SK-MEL-5 (cell line): ENCODE measurements at places on chromosomes 11 and 22. TPM values are rescaled to one million over a fixed set of nuclear protein-coding genes. Genes with fewer than 3 reads are reported as not detected.

GAL gene
- total RNA-seq: 0.29 TPM in 1 of 2 replicates, not detected in the other

- DNase-seq: no peak
These were observed 282.5 kb downstream of the TBC1D22A start for GRCh38 chr22:47044722-47045535.

PLXNB2 gene
- total RNA-seq: 31.2 and 40.5 TPM in 2 replicates

DDX25 gene
- total RNA-seq: 0.96 and 1.5 TPM in 2 replicates

DNA sequence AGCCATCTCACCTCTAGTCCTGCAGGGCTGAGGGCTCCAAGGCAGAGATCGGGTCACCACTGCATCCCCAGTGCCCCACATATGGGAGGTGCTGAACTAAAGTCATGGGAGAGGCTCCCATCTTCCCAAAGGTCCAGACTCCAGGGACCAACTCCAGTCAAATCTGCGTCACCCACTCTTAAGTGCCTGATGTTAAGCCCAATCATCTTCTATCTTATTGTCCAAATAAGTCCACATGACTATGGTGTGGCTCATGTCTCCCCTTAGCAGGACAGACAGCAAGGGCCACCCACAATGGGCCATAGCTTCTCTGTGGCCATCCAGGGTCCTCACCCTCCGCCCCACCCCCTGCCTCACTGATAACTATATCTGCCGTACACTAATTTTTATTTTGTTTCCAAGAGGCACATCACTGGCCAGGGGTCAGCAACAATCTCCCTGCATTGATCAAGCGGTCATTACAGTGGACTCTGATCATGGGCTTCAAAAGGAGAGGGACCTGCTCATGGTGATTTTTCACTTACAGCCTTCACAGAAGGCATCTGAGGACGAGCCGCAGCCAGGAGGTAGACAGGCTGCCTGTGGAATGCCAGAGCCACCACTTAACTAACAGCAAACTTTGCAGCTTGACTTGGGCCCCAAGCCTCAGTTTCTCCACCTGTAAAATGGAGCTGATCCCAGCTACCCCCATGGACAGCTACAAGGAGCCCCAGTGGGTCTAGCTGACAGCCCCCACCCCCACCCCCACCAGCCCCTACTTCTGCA is 23.3 kb downstream of the MYH9 start:
- no peak for DNase-seq

DNA sequence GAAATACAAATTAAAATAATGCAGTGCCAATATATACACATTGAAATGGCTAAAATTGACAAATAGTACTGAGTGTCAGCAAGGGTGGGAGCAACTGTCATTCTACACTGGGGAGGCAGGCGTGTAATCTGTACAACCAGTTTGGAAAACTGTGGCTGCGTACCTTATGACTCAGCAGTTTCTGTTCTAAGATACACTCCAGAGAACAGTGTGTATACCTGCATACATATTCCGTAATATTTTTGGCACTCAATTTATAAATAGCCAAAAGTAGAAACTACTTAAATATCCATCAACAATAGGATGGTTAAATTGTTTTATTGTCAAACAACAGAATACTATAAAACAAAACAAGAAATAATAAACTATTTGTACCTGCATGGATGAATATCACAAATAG is 57.6 kb downstream of the RNF169 start:
- no peak for DNase-seq

APLNR gene
- not detected in 2 replicates for total RNA-seq

- no peak for DNase-seq
These were observed 9.0 kb downstream of the GNAZ start for GRCh38 chr22:23079240-23079768.

- DNase-seq: peak; percentile 61
These were observed 74.8 kb downstream of the ARHGAP42 start for GRCh38 chr11:100761841-100762240.

DNA sequence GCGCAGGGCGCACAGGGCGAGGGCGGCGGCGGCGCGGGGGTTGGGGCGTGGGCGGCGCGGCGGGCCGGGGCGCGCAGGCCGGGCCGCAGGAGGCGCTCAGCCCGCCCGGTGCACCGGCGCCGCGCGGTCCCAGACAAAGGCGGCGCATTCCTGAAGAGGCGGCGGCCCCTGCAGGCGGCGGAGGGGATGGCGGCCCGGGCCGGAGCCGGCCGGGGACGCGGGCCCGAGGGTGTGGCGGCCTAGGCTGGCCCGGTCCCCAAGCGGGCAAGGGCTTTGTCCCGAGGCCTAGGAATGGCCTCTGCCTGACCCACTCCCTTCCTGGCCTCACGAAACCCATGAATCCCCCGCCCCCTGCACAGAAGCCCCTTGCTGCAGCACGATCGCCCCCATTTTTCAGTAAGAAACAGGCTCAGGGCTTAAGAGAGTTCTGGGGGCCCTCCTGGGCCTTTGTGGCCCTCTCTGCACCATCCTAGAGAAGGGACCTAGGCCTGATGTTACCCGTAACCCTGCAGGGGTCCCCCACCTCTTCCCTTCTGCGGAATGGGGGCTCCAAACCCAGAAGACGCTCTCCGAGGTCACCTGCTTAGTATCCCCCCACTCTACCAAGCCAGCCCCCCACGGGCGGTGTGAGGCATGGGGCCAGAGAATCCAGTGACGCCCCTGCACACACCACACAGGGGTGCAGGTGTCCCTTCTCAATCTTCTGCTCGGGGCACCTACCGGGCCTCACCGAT is at the start of gene RTN4R:
RTN4R (minus strand) TSS at position 40 of the 734 bp plus-strand sequence. CDS start 226 bp downstream, outside the sequence.
- peak; percentile 61 for DNase-seq

CACNA1I gene
- not detected in 2 replicates for total RNA-seq

GRCh38 chr11:1655168-1656060 is 25.8 kb downstream of the KRTAP5-5 start:
- no peak for DNase-seq

DRICH1 gene
- total RNA-seq: not detected in 2 replicates

DESI1 gene
- 28.2 and 45.4 TPM in 2 replicates for total RNA-seq

VWCE gene
- total RNA-seq: 0.24 and 0.45 TPM in 2 replicates

RIMBP3C gene
- 0.16 TPM in 1 of 2 replicates, not detected in the other for total RNA-seq

DNA sequence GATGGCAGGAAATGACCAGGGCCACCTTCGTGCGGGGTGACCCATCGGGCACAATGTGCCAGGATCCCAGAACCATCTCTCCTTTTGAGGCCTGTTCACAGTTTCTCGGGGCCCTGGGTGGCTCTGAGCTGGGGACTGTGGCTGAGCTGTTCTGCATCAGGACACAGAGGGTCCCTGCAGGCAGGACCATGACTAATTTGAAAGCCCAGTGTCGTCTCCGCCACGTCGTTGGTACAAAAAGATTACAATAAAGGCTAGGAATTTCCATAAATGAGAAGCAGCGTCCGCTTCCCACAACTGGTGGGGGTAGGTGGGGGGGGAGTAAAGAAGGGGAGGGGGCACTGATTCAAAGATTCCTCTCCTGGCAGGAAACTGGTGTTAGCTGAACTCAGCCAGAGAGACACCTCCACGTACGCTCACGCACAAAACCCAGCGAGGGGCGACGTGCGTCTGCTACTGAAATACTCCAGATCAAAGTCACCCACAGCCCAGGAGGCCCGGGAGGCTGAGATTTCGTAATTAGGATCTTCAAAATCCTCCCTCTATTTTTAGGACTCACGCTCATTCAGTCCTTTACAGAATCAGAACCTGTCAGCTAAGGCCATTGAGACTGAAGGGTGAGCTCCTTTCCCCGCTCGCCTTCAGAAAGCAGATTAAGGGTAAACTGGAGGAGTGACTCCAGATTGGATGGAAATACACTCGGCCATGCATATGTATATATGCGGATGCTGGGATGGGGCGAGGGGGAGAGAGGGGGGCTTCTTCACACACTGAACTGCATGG is 11.0 kb downstream of the MN1 start:
- DNase-seq: no peak

BUD13 gene
- 11.7 and 14.3 TPM in 2 replicates for total RNA-seq

ELFN2 gene
- 0.34 and 0.40 TPM in 2 replicates for total RNA-seq

DNA sequence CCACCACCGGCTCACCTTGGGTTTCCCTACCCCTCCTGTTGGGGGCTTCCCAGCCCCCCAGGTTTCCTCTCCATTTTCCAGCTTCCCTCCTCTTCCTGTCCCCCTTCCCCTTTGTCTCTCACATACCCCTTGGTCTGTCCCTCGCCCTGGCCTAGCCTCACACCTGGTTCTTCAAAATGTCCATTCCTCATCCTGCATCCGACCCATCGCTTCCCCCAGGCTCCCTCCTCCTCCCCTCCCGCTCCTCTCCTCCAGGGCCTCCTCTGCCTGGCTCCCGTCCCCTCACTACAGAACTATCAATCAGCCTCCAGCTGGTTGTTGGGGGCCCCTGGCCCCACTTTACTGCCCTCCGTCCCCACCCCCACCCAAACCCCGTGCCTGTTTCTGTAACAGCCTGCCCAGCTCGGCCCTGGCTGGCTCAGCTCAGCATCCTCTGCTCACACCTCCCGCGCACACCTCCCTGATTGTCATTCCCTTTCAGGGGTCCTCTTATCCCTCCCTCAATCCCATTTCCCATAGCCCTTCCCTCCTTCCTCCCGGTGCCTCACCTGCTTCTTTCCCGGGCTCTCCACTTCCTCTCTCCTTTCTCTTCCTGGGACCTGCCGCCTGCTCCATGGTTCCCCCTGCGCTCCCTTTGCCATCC is 1.2 kb downstream of the CNIH2 start:
- no peak for DNase-seq

ANO1 gene
- 1.2 and 2.9 TPM in 2 replicates for total RNA-seq

DNA sequence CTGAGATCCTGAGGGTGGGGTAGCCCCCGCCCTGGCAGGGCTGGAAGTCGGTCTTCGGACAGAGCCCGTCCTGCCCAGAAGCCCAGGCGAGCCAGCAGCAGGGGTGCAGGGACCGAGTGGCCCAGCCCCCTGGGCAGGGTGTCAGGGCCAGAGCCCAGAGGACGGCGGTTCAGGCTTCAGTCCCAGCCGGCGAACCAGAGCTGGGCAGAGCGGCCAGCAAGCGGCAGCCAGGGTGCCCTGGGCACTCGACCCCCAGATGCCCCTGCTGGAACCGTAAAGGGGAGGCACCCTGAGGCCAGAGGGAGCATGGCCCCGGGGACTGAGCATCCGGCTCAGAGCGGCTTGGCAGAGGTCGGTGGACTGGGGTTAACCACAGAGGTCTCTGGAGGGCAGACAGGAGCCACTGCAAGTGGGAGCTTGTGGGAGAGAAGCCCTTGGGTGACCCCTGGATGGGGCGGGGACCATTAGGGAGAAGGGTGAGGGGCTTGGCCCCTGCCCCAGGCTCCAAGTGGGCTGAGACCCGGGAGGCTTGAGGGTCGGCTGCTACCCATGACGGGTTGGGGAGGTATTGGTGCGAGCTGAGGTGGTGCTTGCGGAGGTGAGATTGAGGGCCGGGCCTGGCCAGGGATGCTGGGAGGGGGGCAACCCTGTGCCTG is 15.9 kb downstream of the LSP1 start:
- no peak for DNase-seq

- no peak for DNase-seq
These were observed 4.7 kb downstream of the SIK2 start for GRCh38 chr11:111606986-111607385.

DNA sequence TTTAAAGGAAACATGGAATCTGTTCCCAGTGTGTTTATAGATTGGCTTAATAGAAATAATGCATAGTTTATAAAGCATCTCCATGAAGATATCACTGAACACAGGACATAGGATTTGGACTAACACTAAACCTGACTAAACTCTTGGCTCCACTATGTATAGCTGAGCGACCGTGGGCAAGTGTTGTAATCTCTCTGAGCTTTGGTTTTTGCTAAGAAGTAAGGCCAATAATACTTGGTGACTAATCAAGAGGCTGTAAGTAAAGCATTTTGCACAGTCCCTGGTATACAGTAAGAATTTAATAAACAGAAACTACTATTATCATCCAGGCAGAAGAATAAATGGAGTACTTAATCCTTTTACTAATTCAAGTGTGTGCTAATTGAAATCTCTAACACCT is 125.5 kb upstream of the MTMR2 start:
- DNase-seq: no peak

DNA sequence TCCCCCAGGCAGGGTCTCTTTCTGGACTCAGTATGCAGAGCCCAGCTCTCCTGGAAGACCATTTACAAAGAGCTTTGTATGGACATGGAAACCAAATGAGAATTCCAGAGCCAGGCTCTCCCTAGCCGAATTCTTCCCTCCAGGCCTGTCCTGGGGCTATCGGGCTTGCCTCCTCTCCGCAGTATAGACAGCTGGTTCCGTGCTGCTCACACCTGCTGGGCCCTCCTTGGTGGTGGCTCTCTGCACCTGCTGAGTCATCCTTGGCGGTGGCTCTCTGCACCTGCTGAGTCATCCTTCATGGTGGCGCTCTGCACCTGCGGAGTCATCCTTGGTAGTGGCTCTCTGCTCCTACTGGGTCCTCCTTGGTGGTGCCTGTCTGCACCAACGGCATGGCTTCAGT is 743.5 kb downstream of the BRD1 start:
- no peak for DNase-seq

DNA sequence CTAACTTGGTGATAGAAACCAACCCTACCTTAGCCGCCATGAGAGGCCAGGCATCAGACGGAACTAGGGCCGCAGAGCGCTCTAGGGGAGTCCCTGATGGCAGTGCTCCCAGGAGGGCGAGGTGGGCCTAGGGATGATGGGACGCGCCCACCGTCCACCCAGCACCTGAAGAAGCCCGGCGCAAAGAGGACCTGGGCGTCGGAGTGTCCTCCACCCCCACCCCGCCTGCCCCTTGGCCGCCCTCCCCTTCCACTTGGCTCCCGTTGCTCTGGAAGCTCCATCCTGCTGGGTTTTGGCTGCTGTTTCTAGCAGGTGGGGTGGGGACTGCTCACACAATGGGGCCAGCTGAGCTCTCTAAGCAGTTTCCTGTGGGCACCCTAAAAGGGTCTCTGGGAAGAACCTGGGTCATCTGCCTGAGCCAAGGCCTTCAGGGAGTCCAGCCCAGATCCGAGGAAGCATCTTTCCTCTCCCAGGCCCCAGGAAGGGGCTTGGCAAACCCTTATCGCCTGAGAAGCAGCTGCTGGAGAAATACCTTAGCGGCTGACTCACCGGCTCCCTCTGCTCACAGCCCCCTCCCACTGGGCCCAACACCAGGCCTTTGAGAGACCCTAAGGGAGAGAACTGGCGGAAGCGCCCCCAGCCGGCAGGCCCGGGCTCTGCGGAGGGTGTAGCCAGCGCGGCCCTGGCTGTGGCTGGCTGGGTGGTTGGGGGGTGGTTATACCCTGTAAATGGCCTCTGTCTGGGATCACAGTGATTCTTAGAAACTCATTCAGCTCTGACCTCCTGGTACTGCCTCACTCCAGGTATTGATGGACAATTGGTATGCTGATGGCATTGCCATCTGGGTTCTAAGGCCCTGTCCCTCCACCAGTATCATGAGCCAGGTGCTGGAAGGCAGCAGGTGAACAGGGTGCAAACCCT is 19.3 kb downstream of the CREB3L1 start:
- no peak for DNase-seq

- no peak for DNase-seq
These were observed 111.9 kb downstream of the EHF start for GRCh38 chr11:34732831-34733230.

GRCh38 chr22:49983148-49984042 is 22.8 kb downstream of the PIM3 start:
- no peak for DNase-seq
